ENCODE measurements at places on chromosomes 5 and 9. TPM values are rescaled to one million over a fixed set of nuclear protein-coding genes. Genes with fewer than 3 reads are reported as not detected.

FAM169A gene
- 11.6 TPM for total RNA-seq

CMBL gene
- total RNA-seq: 1.9 TPM

SPATA31A3 gene
- total RNA-seq: not detected

CDHR2 gene
- 0.33 TPM for total RNA-seq

GRCh38 chr5:177507165-177507564 lies 2.5 kb downstream of the DOK3 start:
- no peak for DNase-seq

DNA sequence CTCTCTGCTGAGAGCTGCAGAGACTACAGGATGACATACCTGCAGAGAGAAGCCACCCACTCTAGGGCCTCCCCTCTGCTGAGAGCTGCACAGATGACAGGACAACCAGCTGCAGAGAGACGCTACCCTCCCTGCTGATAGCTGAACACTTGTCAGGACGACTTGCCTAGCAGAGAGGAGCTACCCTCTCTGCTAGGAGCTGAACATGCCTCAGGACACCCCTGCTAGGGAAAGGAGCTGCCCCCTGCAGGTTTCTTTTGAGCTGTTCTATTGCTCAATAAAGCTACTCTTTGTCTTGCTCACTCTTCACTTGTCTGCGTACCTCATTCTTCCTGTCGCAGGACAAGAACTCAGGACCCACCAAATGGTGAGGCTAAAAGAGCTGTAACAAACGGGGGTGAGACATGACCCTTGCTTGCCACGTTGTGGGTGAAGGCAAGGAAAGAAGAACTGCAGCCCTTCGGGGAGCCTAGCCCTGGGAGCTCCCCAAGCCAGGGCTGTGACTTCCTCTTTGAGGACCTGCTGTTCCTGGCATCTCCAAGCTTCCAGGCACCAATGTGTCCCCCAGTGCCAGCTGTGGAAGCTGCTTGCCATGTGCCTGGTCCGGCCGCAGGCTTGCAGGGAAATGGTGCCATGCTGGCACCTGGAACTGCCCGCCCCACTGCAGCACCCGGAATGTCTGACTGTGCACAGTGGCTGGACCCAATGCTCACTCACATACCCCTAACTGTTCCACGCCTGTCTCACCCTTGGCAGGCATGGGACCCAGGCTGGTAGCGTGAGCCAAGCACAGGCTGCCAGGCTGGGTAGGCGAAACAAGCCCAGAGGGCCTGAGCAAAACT lies 5.1 kb upstream of the TESK1 start:
- no peak for DNase-seq

DNA sequence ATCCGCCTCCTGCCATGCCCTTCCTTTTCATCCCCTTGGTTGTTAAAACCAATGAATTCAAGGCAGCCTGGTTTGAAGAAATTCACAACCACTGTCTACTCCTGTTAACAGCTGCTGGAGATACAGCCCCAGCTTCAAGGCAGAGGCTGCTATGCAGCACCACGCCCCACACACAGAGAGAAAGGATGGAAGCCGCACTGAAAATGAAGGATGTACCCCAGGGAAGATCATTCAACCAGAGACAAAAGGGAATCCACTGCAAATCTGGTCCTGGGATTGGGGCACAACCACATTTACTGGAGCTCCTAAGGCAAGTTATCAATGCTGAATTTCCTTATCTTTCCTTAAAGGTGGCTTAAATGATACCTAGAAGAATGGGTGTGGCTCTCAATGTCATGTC lies 58.7 kb downstream of the DPYSL3 start:
- DNase-seq: no peak

GRCh38 chr9:14365670-14366069 lies 51.7 kb upstream of the NFIB start:
- no peak for DNase-seq

DNA sequence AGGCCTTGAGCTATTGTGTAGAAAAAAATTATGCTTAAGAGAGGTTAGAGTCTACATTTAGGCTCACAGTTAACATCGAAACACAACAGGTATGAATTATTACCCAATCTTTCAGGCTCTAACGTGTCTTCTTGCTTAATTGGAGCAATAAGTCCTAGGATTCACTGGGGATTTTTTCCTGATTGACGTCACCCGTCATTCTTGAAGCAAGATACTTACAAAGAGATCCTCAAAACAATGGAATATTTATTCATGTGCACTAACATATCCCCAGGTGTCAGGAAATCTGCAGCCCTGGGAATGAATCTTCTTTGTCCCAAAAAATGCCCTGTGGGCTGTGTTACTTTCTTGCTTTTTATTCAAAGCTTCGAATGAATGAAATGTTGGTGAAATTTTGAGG lies 413.5 kb downstream of the NFIB start:
- DNase-seq: no peak

GRCh38 chr9:69495296-69495695 lies 170.3 kb downstream of the ENTREP1 start:
- DNase-seq: no peak

GRCh38 chr9:93902051-93902779 lies 52.9 kb downstream of the BARX1 start:
- DNase-seq: no peak

DNA sequence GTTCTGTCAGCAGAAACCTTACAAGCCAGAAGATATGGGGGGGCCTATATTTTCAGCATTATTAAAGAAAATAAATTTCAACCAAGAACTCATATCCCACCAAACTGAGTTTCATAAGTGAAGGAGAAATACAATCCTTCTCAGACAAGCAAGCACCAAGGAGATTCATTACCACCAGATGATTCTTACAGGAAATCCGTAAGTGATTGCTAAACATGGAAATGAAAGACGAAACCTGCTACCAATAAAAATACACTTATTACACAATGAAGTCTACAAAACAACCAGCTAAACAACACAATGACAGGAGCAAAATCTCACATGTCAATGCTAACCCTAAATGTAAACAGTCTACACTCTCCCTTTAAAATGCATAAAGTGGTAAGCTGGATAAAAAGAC lies 17.8 kb upstream of the C9orf72 start:
- no peak for DNase-seq

- DNase-seq: no peak
These were observed 66.7 kb downstream of the DOCK2 start for GRCh38 chr5:169703813-169704212.

DNA sequence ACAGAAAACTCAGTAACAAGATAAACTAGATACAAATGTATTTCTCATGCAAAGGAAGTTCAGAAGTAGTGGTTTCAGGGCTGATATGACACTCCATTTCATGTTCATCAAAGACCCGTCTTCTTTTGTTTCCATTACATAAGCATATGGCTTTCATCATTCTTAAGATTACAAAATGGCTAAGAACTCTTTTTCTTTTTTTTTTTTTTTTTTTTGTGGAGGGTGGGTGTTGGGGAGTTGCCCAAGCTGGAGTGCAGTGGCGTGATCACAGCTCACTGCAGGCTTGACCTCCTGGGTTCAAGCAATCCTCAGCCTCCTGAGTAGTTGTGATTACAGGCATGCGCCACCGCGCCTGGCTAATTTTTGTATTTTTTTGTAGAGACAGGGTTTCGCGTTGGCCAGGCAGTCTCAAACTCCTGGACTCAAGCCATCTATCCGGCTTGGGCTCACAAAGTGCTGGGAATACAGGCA lies 22.0 kb upstream of the PTBP3 start:
- no peak for DNase-seq

- DNase-seq: no peak
These were observed 221.2 kb downstream of the ADAMTSL1 start for GRCh38 chr9:18694959-18695668.

Data from thymus (tissue), 14 donors.